ENCODE measurements at places on chromosomes 2 and 18.

- DNase-seq, result no peak
Observed at GRCh38 chr2:206713746-206714145, 4.5 kb downstream of the DYTN start.

- no peak for DNase-seq
Observed at GRCh38 chr2:195579776-195580555, 77.1 kb upstream of the SLC39A10 start.

- DNase-seq, result no peak
Observed at GRCh38 chr2:191582355-191582754, 95.6 kb upstream of the NABP1 start.

DNA sequence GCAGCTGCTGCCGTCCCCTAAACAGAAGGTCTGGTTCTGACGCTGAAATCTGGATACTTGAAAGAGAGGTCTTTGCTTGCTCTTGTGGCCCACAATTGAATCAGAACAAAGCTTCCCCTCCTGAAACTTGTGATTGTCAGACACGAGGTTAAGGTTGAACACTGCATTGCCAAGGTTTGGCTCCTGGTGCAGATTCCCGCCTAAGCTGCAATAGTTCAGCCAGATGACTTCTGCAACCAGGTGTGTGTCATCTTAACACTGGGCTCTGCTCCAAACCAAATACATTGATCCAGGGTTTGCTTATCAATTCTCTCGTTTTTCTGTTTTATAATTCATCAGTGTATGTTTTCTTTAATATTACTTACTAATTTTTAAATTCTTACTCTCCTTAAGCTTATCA lies 14.6 kb downstream of the GKN1 start:
- DNase-seq, result no peak

- no peak for DNase-seq
Observed at GRCh38 chr18:78643004-78643403, 336.6 kb upstream of the SALL3 start.

DNA sequence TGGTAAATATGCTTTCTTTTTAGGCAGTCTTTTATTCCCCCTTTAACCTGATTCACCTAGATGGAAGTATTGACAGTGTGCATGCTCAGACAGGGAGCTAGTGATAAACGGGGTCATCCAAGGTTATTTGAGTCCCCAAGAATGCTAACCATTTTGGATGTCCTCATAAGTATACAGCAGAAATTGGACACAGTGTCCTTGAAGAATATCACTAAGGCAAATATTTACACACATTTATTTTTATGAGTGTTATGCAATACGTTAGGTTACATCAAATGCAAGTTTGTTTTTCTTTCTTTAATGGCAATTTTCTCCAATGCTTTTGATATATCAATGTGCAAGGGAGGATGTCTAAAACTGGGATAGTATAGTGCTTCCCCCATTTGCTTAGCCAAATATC lies 23.6 kb downstream of the CNTNAP5 start:
- DNase-seq, result no peak

DNA sequence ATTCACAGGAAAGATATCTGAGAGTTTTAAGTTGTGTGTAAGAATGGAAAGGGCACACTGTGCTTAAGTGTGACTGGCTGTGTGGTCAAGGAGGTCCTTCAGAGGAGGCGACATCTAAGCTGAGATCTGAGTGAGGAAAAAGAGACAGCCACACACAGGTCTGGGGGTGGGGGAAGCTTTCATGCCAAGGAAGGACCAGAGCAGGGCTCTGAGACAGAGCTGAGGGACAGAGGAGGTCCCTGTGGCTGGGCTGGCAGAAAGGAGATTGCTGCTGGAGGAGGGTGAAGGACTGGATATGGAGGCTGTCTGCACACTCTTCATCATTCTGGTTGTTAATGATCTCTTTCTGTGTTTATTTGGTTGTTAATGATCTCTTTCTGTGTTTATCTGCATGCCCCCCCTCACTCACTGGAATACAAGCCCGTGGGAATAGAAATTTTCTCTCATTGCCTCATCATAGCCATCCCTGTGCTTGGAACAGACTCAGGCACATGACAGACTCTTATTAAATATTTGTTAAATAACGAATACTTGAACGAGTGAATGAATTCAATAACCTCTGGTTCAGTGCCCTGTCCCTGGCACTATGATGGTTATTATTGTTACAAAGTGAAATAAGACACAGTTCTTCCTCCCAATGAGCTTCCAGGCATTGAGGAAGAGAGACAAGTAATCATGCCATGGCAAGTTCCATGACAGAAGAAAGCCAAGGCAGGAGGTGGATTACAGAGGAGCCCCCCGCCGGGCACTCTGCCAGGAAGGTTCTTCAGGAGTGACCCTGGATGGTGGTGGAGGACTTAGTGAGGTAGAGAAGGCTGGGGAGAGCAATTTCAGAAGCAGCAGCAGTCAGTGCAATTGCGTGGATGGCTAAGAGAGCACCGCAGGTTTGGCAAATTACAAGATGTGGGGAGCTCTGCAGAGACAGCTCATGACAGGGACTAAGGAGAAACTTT lies 399.4 kb upstream of the HS6ST1 start:
- no peak for DNase-seq

DNA sequence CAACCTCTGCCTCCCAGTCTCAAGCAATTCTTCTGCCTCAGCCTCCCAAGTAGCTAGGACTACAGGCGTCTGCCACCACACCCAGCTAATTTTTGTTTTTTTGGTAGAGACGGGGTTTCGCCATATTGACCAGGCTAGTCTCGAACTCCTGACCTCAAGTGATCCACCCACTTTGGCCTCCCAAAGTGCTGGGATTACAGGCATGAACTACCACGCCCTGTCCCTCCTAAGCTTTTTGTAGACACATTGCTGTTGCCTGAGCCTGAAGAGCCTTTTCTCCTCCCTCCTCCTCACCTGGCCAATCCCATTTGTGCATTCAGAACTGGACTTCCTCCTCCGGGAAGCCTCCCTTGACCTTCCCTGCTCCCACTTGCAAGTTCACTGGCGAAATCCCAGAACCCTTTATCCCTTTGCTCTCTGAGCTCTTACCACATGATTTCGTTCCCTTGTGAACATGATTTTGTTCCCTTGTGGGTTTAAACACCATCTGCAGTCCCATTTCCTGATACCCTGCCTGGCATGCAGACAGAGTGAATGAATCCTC lies 2.6 kb downstream of the C2orf72 start:
- DNase-seq, result no peak

DNA sequence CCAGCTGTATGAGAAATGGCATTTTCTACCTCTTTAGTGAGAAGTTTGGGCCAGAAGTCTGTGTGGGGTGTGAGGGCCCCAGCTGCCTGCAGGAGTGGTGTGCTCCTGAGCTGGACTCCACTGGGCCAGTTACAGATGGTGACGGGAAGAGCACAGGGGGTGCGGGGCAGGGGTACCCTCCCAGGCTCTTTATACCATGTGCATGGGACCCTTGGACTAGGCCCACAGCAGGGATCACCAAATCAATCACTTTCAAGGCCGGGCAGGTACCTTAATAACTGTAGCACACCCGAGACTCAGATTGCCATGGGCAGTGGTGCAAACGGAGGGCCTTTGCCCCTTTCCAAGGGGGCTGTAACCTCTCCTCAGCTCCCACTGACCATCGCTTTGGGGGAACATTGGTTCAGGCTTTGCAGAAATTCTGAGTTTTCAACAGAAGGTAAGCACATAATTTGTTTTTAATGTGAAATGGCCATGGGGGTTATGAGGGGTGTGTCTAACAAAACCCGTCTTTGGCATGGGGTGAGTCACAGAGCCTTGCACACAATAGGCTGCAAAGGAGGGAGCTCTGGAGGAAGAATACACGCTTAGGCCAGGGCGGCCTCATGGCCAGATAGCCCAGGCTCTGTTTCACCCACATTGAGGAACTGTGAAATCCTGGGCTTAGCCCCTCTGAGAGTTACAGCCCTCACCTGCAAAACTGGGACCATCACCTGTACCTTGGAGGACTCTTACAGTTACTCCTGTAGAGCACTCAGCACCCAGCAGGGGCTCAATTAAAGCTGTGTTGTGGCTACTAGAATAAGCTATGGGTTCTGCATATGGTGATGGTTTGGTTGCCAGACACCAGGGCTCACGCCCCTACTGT lies 141.0 kb upstream of the BCL2L11 start:
- DNase-seq, result no peak

DNA sequence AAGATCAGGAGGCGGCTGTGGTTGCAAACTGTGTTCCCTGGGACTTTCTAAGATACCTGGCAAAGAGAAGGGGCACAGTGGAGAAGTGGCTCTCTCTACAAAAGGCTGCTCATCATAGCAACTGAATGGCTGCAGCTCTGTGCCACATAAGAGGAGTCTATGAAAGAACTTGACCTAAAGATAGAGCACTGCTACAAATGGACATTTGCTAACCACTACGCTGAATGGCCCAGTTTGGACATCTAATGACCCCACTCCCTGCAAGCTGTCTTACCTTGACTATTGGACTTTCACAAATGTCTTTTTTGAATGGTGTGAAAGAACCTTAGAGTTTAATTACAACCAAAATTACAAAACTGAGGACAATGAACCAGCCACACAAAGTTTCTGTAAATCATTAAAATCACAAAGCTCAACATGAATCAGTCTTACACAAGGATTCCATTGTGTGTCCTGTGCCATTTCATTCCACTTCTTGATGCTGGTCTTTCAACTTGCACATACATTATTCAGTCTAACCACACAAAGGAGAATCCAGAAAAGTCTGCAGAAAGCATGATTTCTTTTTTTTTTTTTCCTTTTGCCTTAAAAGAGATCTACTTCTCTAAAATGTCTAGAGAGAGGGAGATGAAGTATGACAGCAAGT lies 154.0 kb downstream of the LAMA1 start:
- no peak for DNase-seq

DNA sequence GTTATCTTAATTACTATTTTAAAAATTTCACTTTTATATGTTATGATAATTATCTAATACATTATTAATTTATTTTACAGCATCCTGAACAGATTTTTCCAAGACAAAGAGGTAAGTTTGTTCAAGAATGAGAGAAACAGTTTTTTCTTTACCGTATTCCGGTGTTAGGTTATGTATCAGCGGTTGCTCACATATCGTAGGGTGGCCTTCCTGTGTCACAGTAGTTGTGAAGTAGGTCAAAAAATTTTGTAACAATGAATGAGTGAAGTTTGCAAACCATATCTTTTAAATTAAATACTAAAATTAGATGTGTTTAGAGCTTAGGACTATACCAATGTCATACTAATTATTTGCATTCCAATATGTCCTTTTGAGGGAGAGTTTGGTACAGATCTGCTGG lies 33.5 kb downstream of the MRPS9 start:
- no peak for DNase-seq

DNA sequence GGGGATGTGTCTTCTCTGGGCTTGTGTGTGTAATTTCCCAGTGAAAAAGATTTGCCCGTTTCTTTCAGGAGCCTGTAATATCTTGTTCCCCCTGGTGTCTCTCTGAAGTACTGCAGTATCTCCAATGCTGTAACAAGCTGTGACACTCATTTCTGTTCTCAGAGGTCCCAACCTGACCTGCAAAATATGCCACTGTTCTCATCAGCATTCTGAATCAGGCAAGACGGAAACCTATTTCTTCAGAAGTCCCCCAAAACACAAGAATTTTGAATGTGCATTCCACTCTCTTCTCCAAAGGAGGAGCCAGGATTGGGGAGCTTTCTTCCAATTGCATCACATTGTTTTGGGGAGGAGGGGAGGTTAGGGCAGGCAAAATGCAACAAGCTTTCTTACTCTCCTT lies 77.0 kb upstream of the CNGA3 start:
- DNase-seq, result no peak

- no peak for DNase-seq
Observed at GRCh38 chr2:168530982-168531622, 75.0 kb downstream of the CERS6 start.

DNA sequence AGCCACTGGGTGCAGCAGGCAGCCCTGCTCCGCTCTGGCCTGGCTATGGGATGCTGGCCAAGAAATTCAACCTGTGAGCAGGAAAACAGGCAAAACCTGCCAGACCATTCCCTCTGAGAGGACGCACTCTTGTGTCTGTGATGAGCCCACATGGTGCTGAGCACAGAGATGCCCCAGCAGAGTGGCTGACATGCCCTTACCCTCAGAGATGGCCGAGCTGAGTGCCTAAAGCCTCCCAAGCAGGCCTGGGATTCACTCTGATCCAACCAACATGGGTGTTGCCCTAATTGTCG lies 34.3 kb upstream of the TAF1B start:
- no peak for DNase-seq

DNA sequence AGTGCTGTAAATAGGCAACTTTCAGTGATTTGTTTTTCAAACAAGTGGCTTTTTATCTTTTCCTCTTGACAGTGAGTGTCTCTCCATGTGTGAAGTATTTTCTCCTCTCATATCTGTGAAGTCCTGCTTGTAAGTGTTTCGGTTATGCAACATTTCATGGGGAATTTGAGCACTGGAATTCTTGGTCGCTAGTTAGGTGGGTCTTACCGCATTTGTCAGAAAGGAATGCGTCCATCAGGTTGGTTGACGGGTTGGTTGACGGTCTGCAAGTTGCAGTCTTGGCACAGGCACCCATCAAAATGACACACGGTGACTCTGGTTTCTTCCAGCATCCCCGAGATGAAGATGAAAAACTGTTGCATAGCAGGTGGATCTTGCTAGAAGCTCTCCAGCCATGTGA lies 109.8 kb downstream of the AGAP1 start:
- DNase-seq, result no peak

DNA sequence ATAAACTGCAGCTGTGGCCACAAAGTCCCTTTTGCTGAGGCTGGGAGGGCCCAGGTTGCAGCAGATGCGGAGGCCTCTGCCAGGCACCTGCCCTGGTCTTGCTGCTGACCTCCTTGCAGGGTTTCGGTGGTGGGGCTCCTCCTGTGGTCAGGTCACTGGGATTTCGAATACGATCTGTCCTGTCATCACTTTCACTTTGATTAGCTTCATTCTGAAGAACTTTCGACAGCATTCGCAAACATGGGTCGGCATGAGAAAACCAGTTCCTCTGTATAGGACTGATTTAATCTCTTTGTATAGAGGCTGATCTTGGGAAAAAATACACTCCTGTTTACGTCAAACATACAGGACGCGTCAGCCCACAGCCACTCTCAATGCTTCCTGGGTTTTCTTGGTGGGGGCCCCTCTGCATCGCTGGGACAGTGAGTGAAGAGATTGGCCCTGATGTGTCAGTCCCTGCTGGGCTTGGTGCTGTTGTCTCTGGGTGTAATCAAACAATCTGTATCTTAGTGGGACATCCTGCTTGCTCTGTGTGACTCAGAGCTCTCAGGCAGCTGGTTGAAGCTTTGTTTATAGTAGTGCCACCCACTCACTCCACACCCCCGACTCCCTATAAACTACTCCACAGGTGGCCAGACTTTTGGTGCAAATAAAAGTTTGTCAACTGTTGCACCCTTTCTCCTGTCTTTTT lies 209.4 kb upstream of the CXCR4 start:
- DNase-seq, result no peak

- no peak for DNase-seq
Observed at GRCh38 chr18:3713166-3713565, 263.2 kb downstream of the TGIF1 start.

DNA sequence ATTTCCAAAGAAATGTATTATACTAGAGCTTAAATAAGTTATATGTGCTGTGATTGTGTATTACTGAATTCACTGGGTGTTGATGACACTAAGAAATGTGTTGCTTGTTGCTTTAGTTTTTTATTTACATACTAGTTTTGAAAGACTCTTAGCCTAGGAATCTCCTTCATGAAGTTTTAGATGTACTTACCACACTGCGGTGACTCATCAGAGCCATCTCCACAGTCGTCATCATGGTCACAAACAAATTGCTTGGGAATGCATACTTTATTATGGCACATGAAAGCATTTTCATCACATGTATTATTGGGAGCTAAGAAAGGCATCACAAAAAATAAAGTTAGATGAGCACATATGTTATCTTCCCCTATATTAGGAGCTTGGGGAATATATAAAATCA lies 1624.2 kb downstream of the LRP1B start:
- DNase-seq, result no peak

- DNase-seq, result no peak
Observed at GRCh38 chr2:227849906-227850305, 21.5 kb upstream of the DAW1 start.

Data from D721Med (cell line).